ENCODE measurements at places on chromosomes 2 and 18.

GRCh38 chr2:196217116-196217515 lies 45.7 kb upstream of the STK17B start:
- ATAC-seq, result no peak

DNA sequence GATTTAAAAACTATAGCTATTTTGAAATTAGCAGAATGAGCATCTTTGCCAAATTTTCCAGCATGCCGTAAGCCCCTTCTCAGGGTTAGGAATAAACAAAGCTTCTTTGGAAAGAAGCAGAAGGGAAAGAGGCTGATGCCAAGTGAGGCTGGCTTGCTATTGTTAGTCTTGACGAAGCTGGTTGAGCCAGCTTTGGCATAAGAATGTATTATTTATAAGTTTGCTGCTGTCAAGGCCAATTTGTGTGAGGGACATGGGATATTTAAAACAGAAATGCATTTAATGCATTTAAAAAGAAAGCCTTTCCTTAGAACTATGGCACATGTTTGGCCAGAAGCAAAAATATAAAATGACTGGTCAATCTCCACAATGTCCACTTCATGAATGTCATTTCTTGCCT lies 52.5 kb upstream of the TTN start:
- no peak for ATAC-seq

- ATAC-seq, result no peak
These were observed 15.5 kb upstream of the CPS1 start for GRCh38 chr2:210540900-210541289.

- no peak for ATAC-seq
These were observed 499.8 kb upstream of the MEIS1 start for GRCh38 chr2:65934992-65935629.

GRCh38 chr2:113806217-113806913 lies 49.9 kb upstream of the SLC35F5 start:
- no peak for ATAC-seq

- ATAC-seq, result no peak
These were observed 7.3 kb upstream of the ATP6V1B1 start for GRCh38 chr2:70928366-70928765.

- no peak for ATAC-seq
These were observed 7.4 kb downstream of the DLX2 start for GRCh38 chr2:172095146-172095904.

- no peak for ATAC-seq
These were observed 750.7 kb upstream of the GCFC2 start for GRCh38 chr2:76461431-76461830.

DNA sequence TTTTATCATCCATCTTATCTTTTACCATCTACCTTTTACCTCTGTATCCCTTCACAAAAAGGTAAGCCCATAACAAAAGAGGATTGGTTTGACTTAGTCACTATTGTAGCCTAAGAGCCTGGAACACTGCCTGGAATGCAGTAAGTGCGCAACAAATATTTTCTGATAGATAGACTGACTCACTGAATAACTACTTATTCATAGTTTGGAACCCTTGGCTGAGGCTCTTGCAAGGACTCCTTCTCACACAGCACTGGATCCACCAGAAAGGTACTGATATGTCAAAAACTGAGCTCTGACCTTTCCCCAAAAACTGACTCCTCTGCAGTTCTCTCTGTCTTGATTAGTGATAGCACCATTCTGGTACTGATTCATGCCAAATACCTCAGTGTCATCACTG lies 426.7 kb downstream of the SETBP1 start:
- no peak for ATAC-seq

GRCh38 chr18:65751155-65752085 lies 608 bp downstream of the CDH7 start:
- ATAC-seq, result no peak

DNA sequence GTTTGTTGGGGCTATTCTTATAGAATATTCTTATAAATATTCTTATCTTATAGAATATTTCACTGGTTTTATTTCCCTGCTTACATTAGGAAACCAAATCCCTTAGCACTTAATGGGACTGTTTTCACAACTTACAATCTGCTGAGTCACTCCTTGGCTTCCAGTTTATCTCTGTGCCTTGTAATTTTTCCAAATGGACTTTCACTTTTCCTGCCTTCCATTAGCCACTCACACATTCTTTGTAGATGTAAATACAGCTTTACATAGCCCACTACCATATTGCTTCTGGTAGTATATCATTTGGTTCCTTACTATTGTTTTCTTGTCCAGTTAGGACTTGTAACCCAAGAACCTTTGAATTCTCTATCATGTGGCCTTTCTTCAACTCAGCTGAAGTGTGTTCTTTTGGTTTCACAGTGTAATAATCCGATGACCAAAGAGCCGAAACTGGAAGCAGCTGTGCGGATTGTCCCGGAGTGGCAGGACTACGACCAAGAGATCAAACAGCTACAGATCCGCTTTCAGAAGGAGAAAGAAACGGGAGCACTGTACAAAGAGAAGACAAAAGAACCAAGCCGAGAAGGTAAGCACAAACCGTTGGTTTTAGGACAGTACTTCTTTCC lies 96.1 kb downstream of the UGGT1 start:
- no peak for ATAC-seq

- ATAC-seq, result no peak
These were observed 132.6 kb downstream of the SH3BP4 start for GRCh38 chr2:235084424-235084823.

DNA sequence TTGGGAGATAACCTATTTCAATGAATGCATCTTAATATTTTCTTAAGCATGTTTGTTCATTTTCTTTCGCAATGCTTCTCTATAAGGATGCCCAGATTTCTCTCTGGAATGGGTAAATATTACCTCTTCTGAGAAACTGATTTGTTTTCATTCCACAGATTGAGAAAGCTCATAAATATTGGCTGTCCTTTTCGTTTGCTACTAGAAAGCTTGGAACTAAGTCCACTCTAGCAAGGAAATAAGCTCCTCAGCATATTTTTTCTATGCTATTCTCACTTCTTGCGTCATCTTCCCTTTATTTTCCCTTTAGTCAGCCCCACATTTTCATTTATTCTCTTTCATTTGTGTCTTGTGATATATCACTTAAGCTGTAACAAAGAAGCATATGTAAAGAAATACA lies 76.3 kb downstream of the ANTXR1 start:
- ATAC-seq, result no peak

DNA sequence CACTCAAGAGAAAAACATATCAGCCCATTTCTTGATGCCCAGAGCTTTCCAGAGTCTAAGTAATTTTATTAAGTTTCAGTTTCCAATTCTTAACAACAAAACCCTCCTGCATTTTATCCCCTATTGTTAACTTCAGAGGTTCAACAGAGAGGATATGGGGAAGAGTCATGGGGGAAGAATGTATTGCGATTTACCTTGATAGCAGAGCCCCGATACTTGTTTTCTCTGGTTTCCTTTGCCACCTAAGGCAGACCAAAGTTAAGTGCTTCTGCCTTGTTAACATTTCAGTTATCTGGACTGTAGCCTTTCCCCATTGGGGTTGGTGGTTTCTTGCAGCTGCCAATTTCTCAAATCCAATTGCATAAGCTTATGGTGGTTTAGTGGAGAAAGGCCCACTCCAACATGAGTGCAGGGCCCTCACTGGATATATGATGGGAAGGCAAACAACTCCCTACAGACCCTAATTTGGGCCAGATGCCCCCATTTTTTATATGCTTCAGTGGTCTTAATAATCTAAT lies 82.0 kb upstream of the ITGB6 start:
- no peak for ATAC-seq

GRCh38 chr2:42029639-42030199 lies 18.1 kb upstream of the PKDCC start:
- ATAC-seq, result no peak

All from stimulated activated memory B cell treated with anti-CD40 and anti-IgM and Interleukin-4, amounts not matched to agents 10 μg/mL and 1 μg/mL and 100 μg/mL, for 72 hours (primary cell).